ENCODE measurements at places on chromosomes 6 and 20.

DNA sequence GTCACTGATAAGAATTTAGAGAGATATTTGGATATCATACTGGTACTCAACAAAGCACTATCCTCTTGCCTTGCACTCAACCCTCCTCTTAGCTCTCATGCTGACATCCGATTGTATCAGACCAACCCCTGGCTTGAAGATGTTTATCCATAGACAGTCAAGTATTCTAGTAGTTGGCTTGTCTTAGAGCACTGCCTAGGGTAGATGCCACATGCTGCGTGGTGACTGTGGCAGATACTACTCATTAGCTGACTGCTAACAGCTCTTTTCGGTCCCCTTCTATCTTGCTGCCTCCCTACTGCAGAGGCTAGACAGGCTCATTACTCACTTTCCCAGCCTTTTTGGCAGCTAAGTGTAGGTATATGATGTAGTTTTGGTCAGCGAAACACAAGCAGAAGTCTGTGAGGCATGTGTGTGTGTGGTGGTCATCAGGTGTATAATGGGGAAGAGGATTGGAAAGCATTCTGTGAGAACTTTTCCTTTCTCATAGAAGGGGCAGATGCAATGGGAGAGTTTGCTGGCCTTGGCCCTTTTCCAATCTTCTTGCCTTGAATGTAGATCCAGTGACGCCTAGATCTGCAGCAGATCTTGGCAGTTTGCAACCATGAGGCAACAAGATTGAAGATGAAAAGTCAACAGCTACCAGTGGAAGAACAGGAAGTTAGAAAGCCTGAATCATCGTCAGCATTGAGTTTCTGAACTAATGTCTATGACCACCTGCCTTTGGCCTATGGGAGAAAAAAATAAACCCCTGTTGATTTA, 4.4 kb upstream of the IFNGR1 start:
- no peak for DNase-seq

GRCh38 chr20:13567663-13568062, 71.1 kb downstream of the TASP1 start:
- no peak for DNase-seq

DNA sequence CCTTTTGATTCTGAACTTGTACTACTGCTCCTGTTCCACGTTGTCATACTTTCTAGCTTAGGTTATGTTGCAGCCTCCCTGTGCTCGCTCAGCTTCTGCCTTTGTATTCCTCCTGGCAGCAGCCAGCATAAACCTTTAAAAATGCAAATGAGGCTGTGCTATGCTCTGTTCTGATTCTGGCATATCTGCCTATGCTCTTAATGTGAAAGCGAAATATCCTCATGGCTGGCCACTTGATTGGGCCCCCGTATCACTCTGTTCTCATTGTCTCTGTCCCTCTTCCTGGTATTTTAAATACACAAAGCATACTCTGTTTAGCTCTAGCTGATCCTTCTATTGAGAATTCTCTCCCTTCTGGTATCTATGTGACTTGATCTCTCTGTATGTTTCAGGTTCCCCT, 139.0 kb downstream of the JARID2 start:
- no peak for DNase-seq

GRCh38 chr6:88535306-88535705, 369.2 kb upstream of the CNR1 start:
- DNase-seq = no peak

GRCh38 chr6:152380351-152380767, 256.8 kb downstream of the SYNE1 start:
- DNase-seq = no peak

DNA sequence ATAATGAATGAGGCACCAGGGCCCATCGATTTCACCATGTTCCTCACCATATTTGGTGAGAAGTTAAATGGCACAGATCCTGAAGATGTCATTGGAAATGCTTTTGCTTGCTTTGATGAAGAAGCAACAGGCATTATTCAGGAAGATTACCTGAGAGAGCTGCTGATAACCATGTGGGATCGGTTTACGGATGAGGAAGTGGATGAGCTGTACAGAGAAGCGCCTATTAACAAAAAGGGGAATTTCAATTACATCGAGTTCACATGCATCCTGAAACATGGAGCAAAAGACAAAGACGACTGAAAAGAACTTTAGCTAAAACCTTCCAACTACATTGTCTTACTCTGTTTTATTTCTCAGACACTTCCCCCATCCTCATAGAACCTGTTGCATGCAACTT, 21.6 kb upstream of the ZBTB22 start:
- DNase-seq = no peak

- DNase-seq = no peak
Measured at GRCh38 chr6:104118274-104118673, 741.4 kb downstream of the HACE1 start.

- DNase-seq = no peak
Measured at GRCh38 chr6:25403150-25403549, 124.0 kb downstream of the CARMIL1 start.

- DNase-seq = peak; percentile 91
Measured at GRCh38 chr20:61951695-61952533, 113.8 kb downstream of the TAF4 start.

- no peak for DNase-seq
Measured at GRCh38 chr20:62872184-62872847, 10.7 kb upstream of the TCFL5 start.

GRCh38 chr20:41141153-41141815, 3.9 kb downstream of the PLCG1 start:
- no peak for DNase-seq

DNA sequence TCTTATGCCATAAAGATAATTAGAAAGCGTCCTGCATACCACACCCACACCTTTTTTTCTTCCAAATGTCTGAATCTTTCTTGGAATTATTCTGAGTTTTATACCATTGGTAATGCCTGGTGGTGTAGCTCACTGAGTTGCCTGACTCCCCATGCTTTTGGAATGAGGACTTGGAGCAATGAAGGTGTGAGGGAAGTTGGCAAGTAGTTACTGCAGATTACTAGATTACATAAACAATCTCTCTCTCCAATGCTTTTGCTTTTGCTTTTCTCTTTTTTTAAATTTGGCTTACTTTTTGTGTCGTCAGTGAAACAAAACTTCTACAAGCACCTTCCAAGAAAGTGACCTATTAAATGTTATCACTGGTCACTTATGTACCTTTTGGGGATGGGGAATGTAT, 406.1 kb upstream of the SOX4 start:
- no peak for DNase-seq

- no peak for DNase-seq
Measured at GRCh38 chr20:10135438-10135837, 83.2 kb upstream of the SNAP25 start.

DNA sequence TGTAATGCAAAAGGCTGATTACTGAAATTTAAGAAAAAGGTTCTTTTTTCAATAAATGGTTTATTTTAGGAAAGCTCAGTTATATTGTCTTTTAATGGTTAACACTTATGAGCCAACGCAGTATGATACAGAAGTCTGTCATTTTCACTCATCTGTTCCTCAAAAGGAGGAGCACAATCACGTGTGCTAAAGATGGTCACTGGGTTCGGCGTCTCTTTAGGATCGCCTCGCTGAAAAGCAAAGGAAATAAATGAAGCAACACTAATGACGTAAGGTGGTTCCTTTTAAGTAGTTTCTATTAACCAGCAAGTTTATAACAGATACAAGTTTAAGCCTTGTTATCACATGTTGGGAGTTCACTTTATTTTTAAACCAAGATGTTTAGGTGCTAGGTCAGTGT, 125.7 kb downstream of the MAP3K4 start:
- no peak for DNase-seq

DNA sequence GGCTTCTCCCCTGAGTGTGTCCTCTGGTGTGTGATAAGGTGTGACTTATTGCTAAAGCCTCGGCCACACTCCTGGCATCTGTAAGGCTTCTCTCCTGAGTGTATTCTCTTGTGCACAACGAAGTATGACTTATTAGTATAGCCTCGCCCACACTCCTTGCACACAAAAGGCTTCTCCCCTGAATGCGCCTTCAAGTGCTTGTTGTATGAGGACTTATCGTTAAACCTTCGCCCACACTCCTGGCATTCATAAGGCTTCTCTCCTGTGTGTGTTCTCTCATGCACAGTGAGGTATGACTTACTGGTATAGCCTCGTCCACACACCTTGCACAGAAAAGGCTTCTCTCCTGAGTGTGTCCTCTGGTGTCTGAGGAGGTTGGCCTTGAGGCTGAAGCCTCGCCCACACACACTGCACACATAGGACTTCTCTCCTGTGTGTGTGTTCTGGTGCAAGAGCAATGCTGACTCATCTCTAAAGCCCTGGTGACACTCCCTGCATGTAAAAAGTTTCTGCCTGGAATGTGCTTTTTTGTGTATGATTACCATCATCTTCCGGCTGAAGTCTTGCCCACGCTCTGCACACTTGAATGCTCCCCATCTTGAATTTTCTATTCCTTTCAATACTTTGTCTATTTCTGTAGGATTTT, 20.4 kb downstream of the ZNF337 start:
- DNase-seq = no peak

- DNase-seq = no peak
Measured at GRCh38 chr6:35391240-35391968, 49.0 kb downstream of the PPARD start.

GRCh38 chr6:93567164-93567563, 147.8 kb upstream of the EPHA7 start:
- DNase-seq = no peak

- no peak for DNase-seq
Measured at GRCh38 chr20:34324541-34324940, 21.4 kb upstream of the AHCY start.

DNA sequence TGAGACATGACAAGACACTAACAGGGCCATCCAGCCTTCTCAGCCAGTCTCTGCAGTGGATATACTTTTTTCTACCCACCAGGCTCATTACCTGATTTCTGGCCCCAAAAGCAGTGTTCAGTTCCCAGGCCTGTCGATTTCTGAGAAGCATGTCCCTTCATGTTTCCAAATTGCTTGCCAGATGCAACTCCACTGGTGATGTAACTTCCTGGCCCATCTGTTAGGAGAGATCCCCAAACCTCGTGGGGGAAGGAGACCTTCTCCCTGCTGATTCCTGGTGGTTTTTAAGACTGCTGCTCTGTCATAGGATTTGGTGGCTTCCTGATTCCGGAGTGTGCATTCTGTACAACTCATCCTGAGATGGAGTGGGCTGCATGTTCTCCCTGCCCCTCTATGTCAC, 31.6 kb upstream of the MRPS10 start:
- DNase-seq = no peak

GRCh38 chr20:3781153-3781910, at the start of gene SPEF1:
TSS of gene SPEF1 (minus strand) at chr20:3781448. CDS start at chr20:3781287, 161 bp downstream.
- peak; percentile 73 for DNase-seq

GRCh38 chr6:165478581-165478980, 169.2 kb upstream of the C6orf118 start:
- DNase-seq = no peak

- no peak for DNase-seq
Measured at GRCh38 chr6:64482631-64483030, 847.0 kb downstream of the PHF3 start.

DNA sequence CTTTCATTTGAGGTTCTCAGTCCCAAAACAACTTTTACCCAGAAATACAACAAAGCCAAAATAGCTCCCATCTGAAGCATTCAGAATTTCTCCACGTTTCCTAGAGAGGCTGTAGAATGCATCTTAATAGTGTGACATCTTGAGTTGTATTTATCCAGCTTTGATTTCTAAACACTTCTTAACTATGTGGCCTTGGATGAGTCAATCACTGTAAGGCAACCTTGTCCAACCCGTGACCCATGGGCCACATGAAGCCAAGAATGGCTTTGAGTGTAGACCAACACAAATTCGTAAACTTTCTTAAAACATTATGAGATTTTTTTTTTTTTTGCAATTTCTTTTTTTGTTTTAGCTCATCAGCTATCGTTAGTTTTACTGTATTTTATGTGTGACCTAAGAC, 108.1 kb downstream of the RALGAPA2 start:
- DNase-seq = no peak

- no peak for DNase-seq
Measured at GRCh38 chr6:127200114-127200513, 66.5 kb upstream of the RNF146 start.

DNA sequence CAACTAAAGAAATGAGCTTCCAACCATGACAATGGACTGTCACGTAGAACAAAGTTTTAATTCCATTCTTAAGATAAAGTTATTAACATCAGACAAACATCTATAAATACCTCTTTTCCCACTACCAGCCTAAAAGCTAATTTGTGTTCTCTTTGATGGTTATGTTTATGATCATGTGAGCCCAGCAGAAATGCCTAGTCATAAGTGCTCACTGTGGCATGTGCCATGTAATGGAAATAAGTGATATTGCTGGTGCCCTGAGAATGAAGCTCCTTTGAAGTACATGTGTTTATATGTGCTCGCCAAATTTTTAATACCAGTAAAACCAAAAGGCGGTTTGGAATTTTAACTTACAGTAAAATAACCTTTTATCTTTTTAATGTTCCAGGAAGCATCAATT, 205.8 kb downstream of the ISM1 start:
- DNase-seq = no peak

DNA sequence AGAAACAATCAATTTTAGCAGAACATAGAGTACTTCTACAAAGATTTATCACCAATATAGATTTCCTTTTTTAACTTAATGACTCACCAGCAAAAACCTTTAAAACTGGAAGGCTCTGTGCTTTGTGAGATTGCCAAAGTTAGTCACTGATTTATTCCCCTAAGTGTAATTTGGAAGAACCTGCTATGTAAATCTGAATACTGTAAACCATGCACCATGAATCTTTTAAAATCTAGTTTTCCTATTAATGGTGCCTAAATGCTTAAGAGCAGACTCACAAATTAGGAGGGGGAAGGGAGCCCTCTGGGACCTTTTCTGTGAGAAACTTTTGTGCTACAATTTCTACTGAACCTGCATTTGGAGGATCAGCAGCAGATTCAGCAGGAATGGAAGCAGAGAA, 57.8 kb upstream of the PNRC1 start:
- no peak for DNase-seq

- DNase-seq = peak; percentile 77
Measured at GRCh38 chr6:28985462-28986164, 19.5 kb downstream of the ZNF311 start.

DNA sequence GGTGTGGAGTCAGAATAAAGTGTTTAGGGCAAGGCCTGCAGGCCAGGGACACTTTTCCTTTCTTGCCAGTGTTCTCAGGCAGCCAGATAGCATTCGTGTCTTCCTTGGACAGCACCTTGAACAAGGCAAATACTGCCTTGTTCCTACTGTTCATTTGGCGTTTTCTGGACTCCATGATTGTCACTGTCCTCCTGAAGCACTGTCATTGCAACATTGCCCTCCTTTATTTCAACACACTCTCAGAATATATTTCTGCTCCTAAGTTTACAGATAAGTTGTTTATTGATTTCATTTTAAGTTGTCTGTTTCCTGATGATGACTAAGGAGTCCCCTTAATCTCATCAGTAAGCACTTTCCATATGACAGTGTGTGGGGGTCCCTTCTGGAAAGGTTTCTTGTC, 15.1 kb upstream of the DEF6 start:
- no peak for DNase-seq

GRCh38 chr20:2431185-2431584, 39.4 kb downstream of the SNRPB start:
- DNase-seq = no peak

GRCh38 chr20:35718972-35719635, 19.9 kb downstream of the ROMO1 start:
- DNase-seq = no peak

DNA sequence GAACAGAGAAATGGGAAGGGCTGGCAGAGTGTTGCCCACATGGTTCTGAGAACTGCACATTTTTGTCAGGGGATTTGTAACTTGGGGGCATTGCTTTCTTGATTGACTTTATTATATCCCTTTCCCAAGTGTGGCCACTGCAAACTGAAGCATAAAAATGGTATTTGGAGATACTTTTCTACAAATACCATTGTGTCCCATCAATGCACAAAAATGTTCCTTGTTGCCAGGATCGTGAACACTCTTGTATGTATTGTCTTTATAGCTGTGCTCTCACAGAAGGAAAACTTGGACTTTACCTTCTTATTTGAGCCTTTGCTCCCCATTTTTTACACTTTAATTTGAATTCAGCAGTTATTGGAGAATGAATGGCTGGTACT, 57.1 kb upstream of the C20orf144 start:
- DNase-seq = no peak
